Stimulated activated CD4-positive, alpha-beta T cell treated with anti-CD3 and anti-CD28 coated beads, Interleukin-4, amount 100 ng/mL, for 1 hour (primary cell): ENCODE measurements at places on chromosomes 12 and 14.

DNA sequence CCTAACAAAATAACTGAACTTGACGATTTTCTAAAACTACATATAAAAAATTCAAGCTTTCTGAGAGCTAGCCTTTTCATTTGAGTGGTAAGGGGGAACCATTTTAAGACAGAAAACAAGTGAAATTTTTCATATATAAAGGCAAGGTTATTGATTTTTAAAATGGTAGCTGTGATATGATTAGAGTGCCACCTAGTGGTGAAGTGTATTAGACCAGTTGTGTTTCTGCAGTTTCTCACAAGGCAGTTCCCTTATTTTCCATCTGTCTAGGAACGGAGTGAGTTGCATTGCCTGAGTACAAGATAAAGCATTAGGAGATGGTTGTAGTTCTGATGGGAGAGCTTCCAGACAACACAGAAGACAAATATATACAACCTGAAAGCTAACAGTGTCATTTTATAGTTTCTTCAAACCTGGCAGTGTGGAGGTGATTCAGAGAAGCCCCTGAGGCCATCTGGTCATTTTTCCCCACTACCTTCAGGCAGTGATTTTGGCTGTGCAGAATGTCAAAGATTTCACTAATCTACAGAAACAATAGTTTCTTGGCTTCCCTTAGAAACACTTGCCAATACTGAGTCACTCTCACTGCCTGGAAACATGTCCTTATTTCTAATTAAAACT lies 180.8 kb downstream of the C12orf50 start:
- DNase-seq: no peak

- DNase-seq: no peak
Measured at GRCh38 chr12:74337951-74338350, 199.7 kb upstream of the ATXN7L3B start.

- no peak for DNase-seq
Measured at GRCh38 chr12:111450676-111451075, 45.0 kb downstream of the SH2B3 start.

DNA sequence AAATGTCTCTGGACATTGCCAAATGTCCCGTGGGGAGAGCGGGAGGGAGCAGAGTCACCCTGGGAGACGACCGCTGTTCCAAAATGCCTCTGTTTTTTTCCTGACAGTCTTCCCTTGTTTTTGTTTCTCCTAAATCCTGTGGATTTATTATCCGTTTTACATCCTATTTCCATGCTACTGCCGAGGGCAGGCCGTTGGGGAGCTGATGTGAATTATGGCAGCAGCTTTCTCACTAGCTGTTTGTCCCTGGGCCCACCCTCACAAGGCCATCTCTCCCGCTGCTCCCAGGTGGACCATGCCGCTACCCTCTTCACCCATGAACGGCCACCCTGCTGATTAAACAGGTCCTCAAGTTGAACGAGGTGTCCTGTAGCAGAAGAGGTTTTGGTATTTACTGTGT lies 55.2 kb downstream of the FBXL14 start:
- no peak for DNase-seq

- no peak for DNase-seq
Measured at GRCh38 chr14:94612580-94613554, 676 bp downstream of the SERPINA3 start.

- DNase-seq: no peak
Measured at GRCh38 chr12:29844667-29845066, 60.9 kb upstream of the TMTC1 start.

DNA sequence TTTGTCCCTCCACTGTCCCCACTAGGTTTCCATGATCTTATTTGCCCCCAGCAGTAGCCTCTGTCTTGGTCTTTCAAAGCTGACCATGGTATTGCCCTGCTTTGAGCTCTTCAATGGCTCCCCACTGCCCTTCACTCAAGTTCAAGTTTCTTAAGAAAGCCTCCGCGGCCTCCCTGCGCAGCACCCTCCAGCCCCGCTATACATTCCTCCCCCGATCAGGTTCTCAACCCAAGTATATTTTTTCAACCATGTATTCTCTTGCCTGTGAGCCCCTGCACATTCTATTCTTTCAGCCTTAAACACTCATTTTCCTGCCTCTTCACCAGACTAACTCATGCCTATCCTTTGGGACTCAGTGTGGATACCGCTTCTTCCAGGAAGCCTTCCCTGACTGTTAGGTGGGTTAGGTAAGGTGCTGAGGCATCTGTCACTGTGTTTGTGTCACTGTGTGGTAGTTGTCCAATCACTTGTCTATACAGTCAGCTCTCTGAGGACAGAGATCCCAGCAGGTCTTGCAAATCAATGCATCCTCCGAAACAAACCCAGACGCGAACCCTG lies 4.3 kb downstream of the FAIM2 start:
- DNase-seq: no peak

- no peak for DNase-seq
Measured at GRCh38 chr14:37819155-37820015, 224.0 kb downstream of the TTC6 start.

- no peak for DNase-seq
Measured at GRCh38 chr12:69123311-69123710, 116.1 kb upstream of the CPSF6 start.

DNA sequence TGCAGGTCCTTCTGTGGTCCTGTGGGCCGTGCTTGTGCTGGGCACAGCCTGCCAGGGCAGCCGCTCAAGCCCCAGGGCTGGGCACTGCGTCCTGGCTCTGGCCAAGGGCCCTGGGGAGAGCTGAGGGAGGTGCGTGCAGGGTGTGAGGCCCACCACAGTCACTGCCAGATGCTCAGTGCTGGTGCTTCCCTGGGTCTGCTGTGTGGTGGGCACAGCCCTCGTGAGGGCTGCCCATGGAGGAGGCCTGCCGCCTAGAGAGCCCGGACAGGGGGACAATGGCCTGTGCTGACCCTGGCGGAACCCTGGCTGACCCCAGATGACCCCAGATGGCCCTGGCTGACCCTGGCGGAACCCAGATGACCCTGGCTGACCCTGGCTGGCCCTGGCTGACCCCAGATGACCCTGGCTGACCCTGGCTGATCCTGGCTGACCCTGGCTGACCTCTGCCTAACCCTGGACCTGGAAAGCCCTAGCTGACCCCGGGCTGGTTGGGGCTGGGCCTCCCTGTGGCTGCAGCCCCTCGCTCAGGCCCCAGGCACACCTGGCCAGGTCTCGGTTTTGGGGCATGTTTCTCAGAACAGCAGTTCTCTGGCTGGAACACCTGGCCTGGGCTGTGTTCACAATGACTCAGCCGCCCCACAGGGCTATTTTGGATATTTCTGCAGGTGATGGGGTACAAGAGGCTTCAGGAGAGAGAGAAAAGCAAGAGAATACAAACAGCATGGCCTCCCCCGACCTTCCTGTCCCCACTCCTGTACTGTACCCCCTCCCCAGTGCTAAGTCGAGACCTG lies 55.4 kb downstream of the TMEM121 start:
- no peak for DNase-seq

DNA sequence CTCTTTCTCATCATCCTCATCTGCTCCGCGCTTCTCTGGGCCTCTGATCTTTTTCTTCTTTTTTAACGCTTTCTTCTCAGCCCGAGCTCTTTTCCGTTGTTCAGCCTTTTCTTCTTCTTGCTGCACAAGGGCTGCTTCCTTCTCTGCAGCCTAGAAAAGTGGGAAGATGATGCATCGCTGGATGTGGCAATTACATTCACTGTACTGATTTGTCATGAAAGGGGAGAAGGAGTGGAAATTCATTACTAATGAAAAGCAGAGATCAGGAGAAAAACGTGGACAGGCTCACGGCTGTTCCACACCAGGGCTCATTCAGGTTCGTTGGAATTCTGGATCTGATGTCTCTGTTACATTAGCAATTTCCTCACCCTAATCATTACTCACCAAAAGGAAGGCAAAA lies 15.1 kb downstream of the FICD start:
- DNase-seq: no peak
